ENCODE measurements at places on chromosomes 2 and 18.

GRCh38 chr2:189751080-189751658 lies 11.4 kb downstream of the OSGEPL1 start:
- peak; percentile 20 for DNase-seq

- DNase-seq, result no peak
These were observed 88.6 kb downstream of the ACVR1C start for GRCh38 chr2:157540102-157540501.

GRCh38 chr2:50116096-50117010 lies 915.6 kb downstream of the NRXN1 start:
- DNase-seq, result no peak

GRCh38 chr2:190674966-190675650 lies 26.2 kb downstream of the NAB1 start:
- DNase-seq, result no peak

DNA sequence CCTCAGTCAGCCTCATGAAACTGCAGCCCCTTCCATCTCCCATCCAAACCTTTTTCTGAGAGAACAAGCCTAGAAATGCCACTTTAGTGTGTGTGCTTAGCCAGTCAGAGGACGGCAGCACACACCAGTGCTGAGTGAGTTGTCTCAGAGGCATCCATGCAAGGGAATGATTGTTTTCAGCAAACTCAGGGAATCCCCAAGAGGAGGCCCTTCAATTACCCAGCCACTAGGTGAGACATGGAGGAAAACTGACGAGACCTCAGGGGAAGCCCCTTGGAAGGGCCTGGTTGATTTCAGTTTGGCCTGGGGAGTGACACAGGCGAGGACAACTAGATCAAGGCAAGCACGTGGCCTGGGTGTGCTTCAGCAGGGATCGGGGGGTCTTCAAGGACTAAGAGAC lies 49.7 kb downstream of the APOB start:
- no peak for DNase-seq

GRCh38 chr2:150162241-150162942 lies 325.1 kb downstream of the RND3 start:
- DNase-seq, result no peak

- DNase-seq, result no peak
These were observed 202.2 kb downstream of the TNS1 start for GRCh38 chr2:217800433-217801114.

- no peak for DNase-seq
These were observed 167.7 kb downstream of the PLCL1 start for GRCh38 chr2:197972061-197972460.

GRCh38 chr2:165953306-165953654 lies 296 bp downstream of the TTC21B start:
- no peak for DNase-seq

- peak; percentile 33 for DNase-seq
These were observed 85.2 kb downstream of the GLI2 start for GRCh38 chr2:120820953-120821279.

DNA sequence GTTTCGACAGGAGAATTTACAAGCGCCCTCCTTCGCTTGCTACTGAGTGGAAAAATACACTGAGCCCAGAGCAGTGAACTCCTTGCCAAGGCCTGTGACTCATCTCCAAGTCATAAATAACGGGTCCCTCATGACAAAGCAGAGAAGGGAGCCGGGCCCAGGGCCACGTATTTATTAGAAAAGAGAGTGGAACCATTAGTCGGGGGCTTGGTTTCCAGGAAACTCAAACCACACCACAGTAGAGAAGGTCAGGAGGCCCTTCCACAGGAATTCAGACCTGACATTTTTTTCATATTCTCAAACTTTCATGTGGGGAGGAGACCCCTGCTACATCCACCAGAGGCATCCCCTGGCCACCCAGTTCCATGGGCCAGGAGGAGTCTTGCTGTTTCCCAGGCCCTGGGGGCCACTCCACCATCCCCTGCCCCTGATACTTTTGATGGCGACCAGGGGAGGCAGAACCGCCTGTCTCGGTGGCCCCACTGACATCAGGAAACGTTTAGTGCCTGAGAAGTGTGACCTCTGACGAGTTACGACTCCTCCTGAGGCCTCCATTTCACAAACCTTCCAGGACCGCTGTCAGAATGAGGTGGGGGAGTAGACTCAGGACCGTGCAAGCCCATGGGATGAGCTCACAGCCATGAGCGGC lies 289.7 kb downstream of the DYSF start:
- no peak for DNase-seq

- no peak for DNase-seq
These were observed 133.4 kb downstream of the RBMS1 start for GRCh38 chr2:160360089-160360757.

DNA sequence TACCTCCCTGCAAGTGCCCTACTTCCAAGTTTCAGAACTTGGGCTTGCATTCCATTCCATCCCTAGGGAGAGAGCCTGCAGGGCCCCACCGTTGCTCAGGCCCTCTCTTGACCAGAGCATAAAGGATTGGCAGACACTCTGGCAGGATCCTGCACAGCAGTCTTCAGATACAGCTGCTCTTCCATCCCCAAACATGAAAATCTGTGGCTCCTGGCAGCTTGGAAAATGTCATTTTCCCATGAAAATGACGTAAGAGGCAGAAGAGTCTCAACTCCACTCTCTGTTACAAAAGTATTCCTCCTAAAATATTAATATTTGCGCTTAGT lies 162.6 kb downstream of the GFPT1 start:
- DNase-seq, result no peak

DNA sequence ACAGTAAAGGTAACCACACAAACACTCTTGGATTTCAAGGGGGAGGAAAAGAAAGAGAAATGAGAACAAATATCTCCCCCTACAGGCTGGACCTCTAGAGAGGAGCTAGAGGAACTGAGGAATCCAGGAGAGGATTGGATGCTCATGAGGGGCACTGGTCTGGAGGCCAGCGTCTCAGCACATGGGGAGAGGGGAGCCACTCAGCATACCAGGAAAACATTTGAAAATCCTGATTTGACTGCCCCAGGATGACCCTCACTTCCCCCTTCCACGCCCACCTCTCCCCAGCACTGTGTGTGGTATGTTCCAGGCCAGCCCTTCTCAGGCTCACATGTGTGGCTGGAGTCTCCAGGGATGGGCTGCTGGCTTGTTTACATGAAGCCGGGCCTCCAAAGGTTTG lies 396.8 kb upstream of the ID2 start:
- DNase-seq, result no peak

DNA sequence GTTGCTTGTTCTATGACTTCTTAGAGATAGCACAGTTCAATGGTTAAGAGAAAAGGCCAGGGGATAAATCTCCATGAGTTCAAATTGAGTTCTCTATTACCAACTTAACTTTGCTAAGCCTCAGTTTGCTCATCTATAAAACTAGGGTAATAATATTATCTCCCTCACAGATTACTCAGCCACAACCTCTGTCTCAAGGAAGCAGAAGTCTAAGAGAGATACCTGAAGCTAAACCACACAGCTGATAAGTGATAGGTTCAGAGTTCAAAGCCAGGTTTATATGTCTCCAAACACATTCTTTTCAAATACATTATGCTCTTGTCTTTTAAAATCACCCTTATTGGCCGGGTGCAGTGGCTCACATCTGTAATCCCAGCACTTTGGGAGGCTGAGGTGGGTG lies 287.7 kb downstream of the NBAS start:
- no peak for DNase-seq

GRCh38 chr18:36349552-36349951 lies 52.0 kb downstream of the FHOD3 start:
- DNase-seq, result no peak
